Stimulated activated CD4-positive, alpha-beta T cell treated with anti-CD3 and anti-CD28 coated beads, Interleukin-1b, Interleukin-23, amount 100 ng/mL, for 24 hours (primary cell): ENCODE measurements at places on chromosomes 2 and 18.
A peak's percentile ranks its signal among the peaks of the same experiment; 100 is the strongest.

GRCh38 chr18:79400091-79400590 lies 4.4 kb downstream of the NFATC1 start:
- DNase-seq: peak; percentile 66

- DNase-seq: no peak
Measured at GRCh38 chr2:27073782-27074181, 2.3 kb upstream of the OST4 start.

GRCh38 chr18:72866901-72867745 lies 664 bp downstream of the NETO1 start:
- DNase-seq: no peak

DNA sequence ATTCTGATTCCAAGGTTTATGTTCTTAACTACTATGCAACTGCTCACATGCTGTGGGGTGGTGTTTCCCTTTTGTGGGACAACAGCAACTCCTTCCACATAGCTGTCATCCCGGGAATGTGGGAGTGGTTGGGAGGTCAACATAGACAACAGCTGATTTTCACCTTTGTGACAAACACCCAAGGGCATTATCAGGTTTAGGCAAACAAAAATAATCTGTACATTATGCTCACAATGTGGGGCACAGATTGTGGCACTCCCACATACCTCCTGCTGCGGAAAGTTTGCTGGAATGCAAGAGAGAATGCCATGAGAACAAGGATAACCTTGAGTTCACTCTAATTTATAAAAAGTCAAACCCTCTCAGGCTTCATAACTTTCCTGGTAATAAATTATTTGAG lies 582.6 kb downstream of the CNTNAP5 start:
- no peak for DNase-seq

DNA sequence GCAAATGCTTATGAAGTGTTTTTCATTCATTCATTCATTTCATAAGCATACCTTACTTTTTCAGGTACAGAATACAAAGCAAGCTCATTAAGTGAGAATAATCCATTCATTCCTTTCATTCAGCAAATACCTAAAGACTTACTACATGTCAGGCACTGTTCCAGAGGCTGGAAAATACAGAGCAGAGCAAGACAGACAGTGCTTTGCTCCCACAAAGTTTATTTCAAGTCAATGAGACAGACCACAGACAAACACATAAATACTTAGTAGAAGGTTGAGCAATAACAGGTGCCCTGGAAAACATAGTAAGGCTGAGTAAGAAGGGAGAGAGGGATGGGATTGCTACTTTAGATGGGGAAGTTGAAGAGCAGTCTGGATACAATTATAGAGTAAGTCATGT lies 309.8 kb downstream of the C1D start:
- DNase-seq: no peak

GRCh38 chr2:233400961-233401360 lies 46.7 kb downstream of the DGKD start:
- no peak for DNase-seq

- DNase-seq: no peak
Measured at GRCh38 chr2:205865056-205865455, 182.8 kb downstream of the NRP2 start.

DNA sequence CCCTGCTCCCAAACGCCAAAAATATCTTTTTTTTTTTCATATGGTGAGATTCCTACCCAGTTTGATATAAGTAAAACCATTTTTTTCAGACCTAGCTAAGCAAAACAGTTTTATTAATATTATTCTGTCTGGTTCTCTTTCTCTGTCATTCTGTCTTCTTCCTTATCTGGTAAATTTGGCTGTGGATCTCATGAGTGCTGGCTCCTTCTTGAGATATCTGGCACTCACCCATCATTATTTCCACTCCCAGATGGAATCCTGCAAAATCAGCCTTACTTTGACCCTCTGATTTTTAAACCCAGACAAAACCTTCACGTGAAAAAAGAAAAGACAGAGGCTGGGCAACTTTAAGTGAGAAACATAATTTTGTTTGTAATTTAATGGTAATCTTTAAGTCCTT lies 373.6 kb downstream of the NYAP2 start:
- no peak for DNase-seq

DNA sequence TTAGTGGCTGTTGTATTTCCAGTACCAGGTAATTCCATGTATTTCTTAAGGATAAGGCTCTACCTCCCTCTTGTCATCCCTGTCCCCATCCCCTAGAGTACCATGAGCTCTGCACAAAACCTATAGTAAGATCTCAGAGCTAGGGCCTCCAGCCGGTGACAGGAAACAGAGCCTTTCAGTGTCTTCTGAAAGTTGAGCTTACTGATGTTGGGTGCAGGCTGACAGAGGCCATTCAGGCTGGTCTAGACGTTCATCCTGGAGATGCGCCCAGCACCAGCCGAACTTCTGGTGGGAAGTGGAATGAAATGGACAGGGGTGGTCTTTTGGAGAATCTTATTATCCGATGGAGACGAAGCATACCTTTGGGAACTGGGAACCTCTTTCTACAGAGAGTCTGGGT lies 16.7 kb upstream of the LYPD6B start:
- DNase-seq: no peak

GRCh38 chr2:136051725-136052048 lies 66.3 kb upstream of the DARS1 start:
- DNase-seq: no peak

DNA sequence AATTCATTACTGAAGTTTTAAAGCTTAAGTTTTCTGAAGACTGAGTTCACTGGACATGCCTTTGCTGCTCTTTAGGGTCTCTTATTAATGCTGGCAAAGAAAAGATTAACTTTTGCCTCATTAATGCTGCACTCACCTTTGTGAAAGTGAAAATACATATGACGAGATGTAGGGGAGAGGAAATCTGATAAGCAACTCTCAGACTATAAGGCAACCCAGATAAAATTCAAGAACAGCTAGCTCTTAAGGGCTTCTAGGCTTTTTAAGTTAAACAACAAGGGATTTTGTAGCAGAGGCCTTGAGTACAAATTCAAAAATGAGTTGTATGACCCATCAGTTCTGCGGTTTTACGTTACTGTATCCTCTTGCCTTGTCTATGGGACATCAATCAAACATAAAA lies 143.7 kb downstream of the USP34 start:
- no peak for DNase-seq
